Activated CD4-positive, CD25-positive, alpha-beta regulatory T cell treated with anti-CD3 and anti-CD28 coated beads, Interleukin-2, amount 50 U/mL, for 24 hours (primary cell): ENCODE measurements at places on chromosomes 7 and 10.

- no peak for ATAC-seq
Measured at GRCh38 chr10:72228318-72228751, 12.3 kb upstream of the ASCC1 start.

GRCh38 chr7:30923774-30924413 lies 12.2 kb downstream of the AQP1 start:
- ATAC-seq, result no peak

DNA sequence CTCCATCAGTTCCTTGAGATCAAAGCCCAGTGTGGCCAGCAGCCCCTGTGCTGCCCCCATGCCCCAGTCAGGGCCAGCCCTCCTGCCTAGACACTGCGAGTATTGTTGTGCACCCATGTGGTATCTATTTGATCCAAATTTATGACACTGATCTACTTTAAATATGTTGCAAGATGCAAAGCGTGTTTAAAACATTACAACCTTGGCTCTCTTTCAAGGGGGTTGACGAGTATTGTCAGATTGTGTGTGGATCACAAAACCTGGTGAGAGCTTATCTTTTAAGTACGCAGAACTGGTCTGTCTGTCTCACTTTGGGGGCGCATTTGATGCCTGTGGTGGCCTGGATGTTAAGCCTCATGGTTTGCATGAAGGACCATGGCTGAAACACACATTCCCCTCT lies 108.9 kb downstream of the COL13A1 start:
- ATAC-seq, result no peak

GRCh38 chr7:93987297-93987696 lies 16.9 kb downstream of the BET1 start:
- ATAC-seq, result no peak
